ENCODE measurements at places on chromosomes 2 and 18. TPM values are rescaled to one million over a fixed set of nuclear protein-coding genes. Genes with fewer than 3 reads are reported as not detected.

Gene MITD1
- 28.1 TPM for total RNA-seq

Gene SH3BP4
- total RNA-seq, result 20.7 TPM

Gene SOS1
- 14.6 TPM for total RNA-seq

Gene CNDP1
- total RNA-seq, result not detected

Gene PDE11A
- not detected for total RNA-seq

Gene SERPINB4
- 5.0 TPM for total RNA-seq

Gene KCNK3
- total RNA-seq, result not detected

Gene MOGAT1
- not detected for total RNA-seq

Gene UGT1A10
- total RNA-seq, result not detected

Gene C2orf74
- total RNA-seq, result 7.3 TPM

Gene ZFAND2B
- total RNA-seq, result 31.5 TPM

Gene GAL3ST2
- not detected for total RNA-seq

Gene ZSWIM2
- not detected for total RNA-seq

Gene BMP10
- not detected for total RNA-seq

Gene EMILIN1
- total RNA-seq, result 5.8 TPM

Gene POTEI
- not detected for total RNA-seq

Gene MC2R
- total RNA-seq, result not detected

Gene MEP1B
- not detected for total RNA-seq

Gene CHRNA1
- not detected for total RNA-seq

Gene TIGD1
- total RNA-seq, result 1.1 TPM

Gene ECEL1
- not detected for total RNA-seq

Gene WNT10A
- 16.2 TPM for total RNA-seq

Gene TMEM18
- 19.0 TPM for total RNA-seq

Gene SULT1C4
- not detected for total RNA-seq

Gene XRCC5
- 313 TPM for total RNA-seq

Gene EPC2
- 3.0 TPM for total RNA-seq

Gene G6PC2
- total RNA-seq, result not detected

Gene PDIA6
- total RNA-seq, result 284 TPM

Gene HOXD12
- total RNA-seq, result not detected

Gene SIGLEC15
- total RNA-seq, result 0.07 TPM

Gene ELOA2
- not detected for total RNA-seq

Gene APOB
- total RNA-seq, result not detected

Gene ANTXR1
- 11.4 TPM for total RNA-seq

Gene SIX3
- not detected for total RNA-seq
